ENCODE measurements at places on chromosomes 13 and 19. TPM values are rescaled to one million over a fixed set of nuclear protein-coding genes. Genes with fewer than 3 reads are reported as not detected.

- no peak overlapping the region for H3K27ac ChIP-seq
- DNase-seq, result no peak
Measured at GRCh38 chr13:76638181-76638580, 248.0 kb downstream of the KCTD12 start.

GRCh38 chr19:40502647-40503319, 36.0 kb downstream of the SPTBN4 start:
- H3K36me3 ChIP-seq, result no peaks in the 10 kb centered on the region
- H3K4me3 ChIP-seq, result no peak overlapping the region
- H3K27ac ChIP-seq, result no peak overlapping the region
- H3K27me3 ChIP-seq, result no peaks in the 10 kb centered on the region

- H3K27me3 ChIP-seq, result no peaks in the 10 kb centered on the region
- DNase-seq, result peak; percentile 99
- H3K27ac ChIP-seq, result peak within 1 kb of the TSS; percentile 97
- H3K4me3 ChIP-seq, result peak within 1 kb of the TSS; percentile 63
- no peaks in the 10 kb centered on the region for H3K36me3 ChIP-seq
Measured at GRCh38 chr19:48872182-48872883, at the start of gene PPP1R15A. Gene PPP1R15A, plus strand, starts transcription at chr19:48872421. Its CDS starts 813 bp downstream, at chr19:48873234.

- H3K4me1 ChIP-seq, result no peaks in the 10 kb centered on the region
- no peaks in the 10 kb centered on the region for H3K36me3 ChIP-seq
- DNase-seq, result peak; percentile 96
- peak within 1 kb of the TSS; percentile 15 for H3K27ac ChIP-seq
- H3K27me3 ChIP-seq, result peaks cover 5% of the 10 kb centered on the region
Measured at GRCh38 chr19:6530386-6531162, at the start of gene TNFSF9. Gene TNFSF9, plus strand, starts transcription at chr19:6531026. Its CDS starts 11 bp downstream, at chr19:6531037.

DNA sequence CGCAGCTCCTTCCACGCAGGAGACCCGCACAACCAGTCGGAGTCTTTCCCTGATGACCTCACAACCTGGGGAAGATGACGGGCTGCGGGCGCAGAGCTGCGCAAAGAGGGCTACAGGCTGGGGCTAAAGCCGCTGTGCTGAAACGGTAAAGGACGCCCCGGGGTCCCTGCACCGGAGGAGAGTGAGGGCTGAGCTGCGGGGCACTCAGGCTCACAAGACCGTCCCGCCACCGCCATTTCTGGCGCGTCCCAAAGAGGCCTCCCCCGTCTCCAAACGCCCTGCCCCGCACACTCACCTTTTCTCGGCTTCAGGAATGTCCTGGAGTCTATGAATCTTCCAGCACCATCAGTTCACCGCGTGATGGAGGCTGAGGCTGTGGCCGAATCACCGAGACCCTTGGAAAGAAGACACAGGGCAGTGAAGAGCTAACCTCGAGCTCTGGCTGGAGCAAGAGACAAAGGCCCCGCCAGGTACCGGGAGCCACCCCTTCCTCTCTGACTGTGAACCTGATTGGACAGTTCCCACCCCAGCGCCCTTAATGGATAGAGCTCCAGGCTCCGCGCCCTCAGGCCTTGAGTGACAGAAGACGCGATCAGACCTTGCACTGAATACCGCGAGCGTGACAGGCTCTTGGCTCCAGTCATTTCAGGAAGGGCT, 41.8 kb upstream of the ZNF429 start:
- H3K36me3 ChIP-seq, result no peaks in the 10 kb centered on the region
- H3K4me3 ChIP-seq, result peak overlapping the region; percentile 16
- H3K4me1 ChIP-seq, result no peaks in the 10 kb centered on the region

Gene CYP2A6
- total RNA-seq, result 1.4 TPM
